ENCODE measurements at places on chromosomes 16 and 17.

DNA sequence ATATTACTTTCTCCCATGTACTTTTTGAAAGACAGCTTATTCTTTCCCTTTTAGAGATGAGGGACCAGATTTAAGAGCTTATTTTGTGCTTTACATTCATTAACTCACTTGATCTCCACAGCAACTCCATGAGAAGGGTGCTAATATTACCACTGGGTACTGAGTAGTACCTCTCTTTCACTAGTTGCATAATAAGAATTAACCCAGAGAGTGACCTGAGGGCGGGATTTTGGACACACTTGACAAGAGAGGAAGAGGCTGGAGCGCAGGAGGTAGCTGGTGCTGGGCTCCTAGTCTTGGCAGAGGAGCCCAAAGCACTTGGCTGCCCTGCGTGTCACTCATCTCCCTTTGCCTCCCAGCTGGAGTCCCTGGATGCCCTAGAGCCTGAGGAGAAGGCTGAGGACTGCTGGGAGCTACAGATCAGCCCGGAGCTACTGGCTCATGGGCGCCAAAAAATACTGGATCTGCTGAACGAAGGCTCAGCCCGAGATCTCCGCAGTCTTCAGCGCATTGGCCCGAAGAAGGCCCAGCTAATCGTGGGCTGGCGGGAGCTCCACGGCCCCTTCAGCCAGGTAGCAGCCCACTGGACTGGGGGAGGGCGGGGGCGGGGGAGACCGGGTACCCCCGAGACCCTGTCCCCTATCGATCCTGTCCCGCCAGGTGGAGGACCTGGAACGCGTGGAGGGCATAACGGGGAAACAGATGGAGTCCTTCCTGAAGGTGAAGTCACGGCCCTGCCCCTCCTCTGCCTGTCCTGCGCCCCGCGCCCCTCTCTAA is 1.7 kb upstream of the MAZ start:
- peak; percentile 54 for DNase-seq

DNA sequence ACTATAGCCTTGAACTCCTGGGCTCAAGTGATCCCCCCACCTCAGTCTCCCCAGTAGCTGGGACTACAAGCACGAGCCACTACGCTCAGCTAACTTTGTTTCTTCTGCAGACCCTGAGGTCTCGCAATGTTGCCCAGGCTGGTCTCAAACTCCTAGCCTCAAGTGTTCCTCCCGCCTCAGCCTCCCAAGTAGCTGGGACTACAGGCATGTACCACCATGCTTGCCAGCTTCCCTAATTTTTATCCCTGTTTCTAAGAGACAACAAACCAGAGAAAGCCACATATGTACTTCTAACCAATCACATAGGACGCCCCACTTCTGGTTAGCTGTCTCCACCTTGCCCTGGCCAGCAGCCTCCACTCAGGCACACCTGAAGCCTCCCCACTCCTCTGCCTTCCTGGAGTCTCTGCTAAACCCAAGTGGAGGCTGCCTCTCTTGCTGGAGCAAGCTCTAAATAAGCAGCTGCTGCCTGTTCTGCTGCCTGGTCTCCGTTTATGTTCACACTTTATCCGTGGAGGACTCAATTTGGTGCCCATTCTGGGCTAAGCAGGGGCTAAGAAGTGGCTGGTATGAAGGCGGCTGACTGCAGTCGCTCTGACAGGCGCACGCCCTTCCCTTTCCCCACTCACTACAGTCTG is 24.7 kb downstream of the NSMCE1 start:
- DNase-seq: no peak

DNA sequence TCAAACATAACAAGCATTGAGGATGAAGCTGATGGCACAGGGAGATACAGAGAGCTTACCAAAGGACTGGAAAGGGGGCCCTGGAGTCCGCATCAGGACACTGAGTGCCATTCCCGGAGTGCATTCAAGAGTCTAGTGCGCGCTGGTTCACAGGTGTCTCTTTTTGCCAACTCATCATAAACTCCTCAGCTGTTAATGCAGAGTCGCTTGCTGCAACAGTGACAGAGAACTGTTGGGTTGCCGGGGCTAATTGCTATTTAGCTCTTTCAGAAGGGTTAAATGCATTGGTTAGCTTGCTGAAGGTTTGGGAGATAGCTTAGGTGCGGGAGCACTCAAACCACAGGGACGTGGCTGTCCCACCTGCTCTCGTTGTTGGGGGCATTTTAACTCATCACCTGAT is 1091.6 kb upstream of the EEF2KMT start:
- no peak for DNase-seq

GRCh38 chr17:37848690-37849616 is 75.3 kb upstream of the TBC1D3K start:
- DNase-seq: peak; percentile 98

DNA sequence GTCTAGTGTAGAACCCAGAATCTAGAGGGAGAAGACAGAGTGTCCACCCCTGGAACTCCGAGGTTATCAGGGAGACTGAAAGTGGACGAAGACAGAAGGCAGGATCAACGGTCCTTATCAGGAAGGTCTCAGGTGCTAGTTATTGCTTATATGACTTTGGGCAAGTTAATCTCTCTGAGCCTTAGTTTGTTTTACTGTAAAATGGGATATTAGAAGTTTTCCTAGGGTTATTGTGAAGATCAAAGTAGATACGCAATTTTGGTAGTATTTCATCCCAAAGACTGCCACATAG is 1.2 kb downstream of the RNF167 start:
- no peak for DNase-seq

DNA sequence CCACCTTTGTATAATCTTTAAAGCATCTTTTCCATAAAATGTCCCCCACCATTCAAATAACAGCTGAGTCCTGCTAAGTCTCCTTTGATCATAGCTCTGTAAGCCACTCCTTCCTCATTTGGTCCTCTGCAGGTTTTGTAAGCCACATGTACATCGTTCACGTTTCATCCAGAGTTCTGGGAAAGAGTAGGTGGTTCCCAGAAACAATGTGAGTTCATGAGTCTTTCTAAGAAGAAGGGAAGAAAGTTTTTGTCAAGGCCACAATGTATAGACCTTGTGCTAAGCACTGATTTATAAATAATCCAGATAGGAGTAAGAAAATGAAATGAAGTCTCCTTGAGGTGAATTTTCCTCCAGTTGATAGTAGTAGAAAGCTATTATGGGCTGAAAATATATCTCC is 8.7 kb upstream of the ANKS4B start:
- DNase-seq: no peak

GRCh38 chr16:66337463-66338188 is 28.9 kb upstream of the CDH5 start:
- DNase-seq: no peak
